ENCODE measurements at places on chromosomes 3 and 15. TPM values are rescaled to one million over a fixed set of nuclear protein-coding genes. Genes with fewer than 3 reads are reported as not detected.

FGD5 gene
- 15.2 TPM for total RNA-seq

SLC24A5 gene
- not detected for total RNA-seq

ANKUB1 gene
- total RNA-seq = not detected

SEMA3B gene
- 19.9 TPM for total RNA-seq

PLA2G4E gene
- not detected for total RNA-seq

RASGRF1 gene
- total RNA-seq = not detected

MINAR1 gene
- total RNA-seq = 0.03 TPM

P4HTM gene
- total RNA-seq = 25.1 TPM

SNTN gene
- total RNA-seq = not detected

CDC25A gene
- 0.83 TPM for total RNA-seq

LRRIQ4 gene
- total RNA-seq = not detected

ZPLD1 gene
- not detected for total RNA-seq

CHRM5 gene
- not detected for total RNA-seq

TGM5 gene
- not detected for total RNA-seq

CD80 gene
- total RNA-seq = not detected

TNFAIP8L3 gene
- 6.5 TPM for total RNA-seq

- DNase-seq = no peak
These were observed 28.7 kb downstream of the TAMM41 start for GRCh38 chr3:11818033-11818432.

GRCh38 chr3:141346007-141346406, 22.3 kb upstream of the ZBTB38 start:
- no peak for DNase-seq

DNA sequence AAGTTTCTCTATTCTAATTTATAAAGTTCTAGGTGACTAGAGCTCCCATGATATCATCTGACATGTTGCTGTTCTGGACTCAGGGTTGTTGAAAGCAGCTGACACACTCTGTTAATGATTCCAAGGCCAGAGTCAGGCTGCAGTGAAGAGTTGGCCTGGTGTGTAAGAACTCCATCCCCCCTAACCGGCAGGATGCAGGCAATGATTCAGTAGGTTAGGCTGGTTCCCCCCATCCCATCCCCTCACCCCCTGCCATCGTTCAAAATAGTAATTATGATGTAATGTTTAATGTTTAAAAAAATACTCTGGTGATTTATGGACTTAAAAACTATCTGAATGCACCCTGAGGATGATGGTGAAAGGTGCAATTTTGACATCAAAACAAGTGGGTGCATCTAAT, 4.6 kb upstream of the TRIM71 start:
- DNase-seq = no peak

DNA sequence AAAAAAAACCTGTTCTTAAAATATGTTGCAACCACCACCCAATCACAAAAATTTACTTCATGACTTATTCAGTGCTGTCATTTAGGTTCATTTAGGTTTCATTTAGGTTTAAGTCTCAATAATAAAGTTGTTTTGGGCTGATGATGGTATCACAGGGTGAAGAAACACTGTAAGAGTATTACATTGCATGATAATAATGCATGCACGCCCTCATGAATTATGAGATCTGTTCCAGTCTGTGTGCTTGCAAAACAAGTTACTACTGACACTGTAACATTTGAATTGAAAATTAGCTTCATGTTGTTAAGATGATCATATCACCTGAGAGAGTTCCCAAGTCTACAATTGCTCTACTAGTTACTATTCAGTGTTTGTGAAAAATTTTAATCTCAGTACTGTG, at the start of gene AADACL2:
AADACL2 (plus strand) TSS at position 315 of the 400 bp plus-strand sequence. CDS start 109 bp downstream, outside the sequence.
- no peak for DNase-seq

DNA sequence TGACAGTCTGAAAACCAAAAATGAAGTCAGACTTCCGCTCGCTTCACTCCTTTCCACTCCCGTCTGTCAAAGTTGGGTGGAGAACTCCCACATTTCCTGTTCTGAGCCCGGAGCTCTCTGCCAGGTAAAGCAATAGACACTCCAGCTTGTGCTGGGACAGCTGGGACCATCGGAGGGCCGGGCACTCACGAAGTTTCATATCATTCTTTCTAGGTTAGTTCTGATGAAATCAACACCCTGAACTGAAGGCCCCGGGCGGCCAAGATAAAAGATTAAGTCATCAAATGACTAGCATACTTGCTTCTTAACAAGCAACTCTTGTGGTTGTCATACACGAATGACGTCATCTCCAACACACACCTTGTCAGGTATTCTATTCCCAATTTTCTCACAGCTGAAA, 42.1 kb downstream of the MAGI1 start:
- DNase-seq = no peak

DNA sequence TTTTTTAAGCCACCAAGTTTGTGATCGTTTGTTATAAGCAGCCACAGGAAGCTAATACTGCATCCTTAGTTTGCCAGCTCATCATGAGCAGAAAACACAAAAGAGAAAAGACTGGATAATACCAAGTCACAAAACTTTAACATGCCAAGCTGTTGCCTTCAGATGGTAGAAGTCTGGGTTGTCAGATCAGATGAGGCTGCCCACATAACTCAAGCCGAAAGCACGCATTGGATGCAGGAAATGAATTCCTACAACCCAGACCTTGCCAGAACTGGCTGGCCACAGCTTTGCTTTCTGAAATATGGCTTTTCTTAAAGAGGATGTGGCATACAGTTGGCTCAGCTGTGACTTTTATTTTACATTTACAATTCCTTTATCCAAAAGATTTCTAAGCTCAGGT, 118.3 kb upstream of the NEO1 start:
- DNase-seq = no peak

- no peak for DNase-seq
These were observed 14.4 kb downstream of the ABHD17C start for GRCh38 chr15:80709542-80709941.

DNA sequence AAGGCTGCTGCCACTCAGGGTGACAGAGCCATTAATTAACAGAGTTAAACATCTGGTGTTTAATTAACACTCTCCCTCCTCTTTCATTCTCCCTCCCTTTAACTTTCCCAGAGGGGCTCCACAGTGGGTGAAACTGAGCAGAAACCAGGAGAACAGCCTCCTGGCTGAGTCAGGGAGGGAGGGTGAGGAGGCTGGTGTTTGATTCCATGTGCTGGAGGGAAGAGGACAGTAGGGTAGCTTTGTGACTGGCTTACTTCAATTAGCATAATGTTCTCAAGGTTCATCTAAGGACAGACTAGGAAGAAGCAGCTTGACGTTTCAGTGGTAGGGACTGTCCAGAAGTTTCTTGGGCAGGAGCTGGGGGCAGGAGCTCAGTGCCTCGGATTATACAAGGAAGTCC, 62.8 kb downstream of the SEMA5B start:
- no peak for DNase-seq

DNA sequence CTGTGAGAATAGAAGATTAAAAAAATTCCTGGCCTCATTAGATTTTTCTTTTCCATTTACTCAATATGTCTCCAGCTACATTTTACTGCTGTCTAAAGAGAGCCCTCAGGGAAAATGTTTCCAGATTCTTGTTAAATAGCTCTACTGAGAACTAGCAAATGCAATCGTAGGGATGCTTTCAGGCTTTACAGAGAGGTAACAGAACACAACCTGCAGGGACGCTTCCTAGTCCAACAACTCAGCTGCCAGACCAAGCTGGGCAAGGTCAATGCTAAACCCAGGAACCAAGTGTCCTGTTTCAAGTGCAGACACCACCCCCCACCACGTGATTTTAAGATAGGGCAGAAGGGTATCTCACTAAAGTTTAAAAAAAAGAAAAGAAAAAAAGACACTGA, 25.2 kb downstream of the ARHGEF3 start:
- DNase-seq = no peak

DNA sequence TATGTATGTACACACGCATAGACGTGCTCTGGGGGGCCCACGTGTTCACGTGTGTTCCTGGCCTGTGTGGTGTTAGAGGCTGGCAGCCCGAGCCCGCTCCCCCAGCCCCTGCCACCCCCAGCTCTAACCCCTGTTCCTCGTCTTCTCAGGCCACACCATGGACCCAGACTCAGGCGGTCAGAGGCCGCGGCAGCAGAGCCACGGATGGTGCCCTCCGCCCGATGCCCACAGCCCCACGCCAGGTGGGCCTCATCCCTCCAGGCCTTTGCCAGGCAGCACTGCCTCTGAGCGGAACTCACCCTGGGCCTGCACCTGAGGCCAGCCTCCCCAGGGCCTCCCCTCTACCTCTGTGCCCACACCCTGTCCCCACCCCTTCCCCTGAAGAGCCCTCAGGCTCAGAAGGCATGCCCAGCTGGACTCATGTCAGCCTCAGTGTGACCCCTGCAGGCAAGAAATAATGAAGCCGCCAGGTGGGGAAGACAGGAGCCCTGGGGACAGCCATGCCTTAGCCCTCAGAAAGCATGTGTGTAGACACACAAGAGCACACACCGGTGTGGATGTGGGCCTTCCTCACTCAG, 16.4 kb upstream of the GNAT1 start:
- no peak for DNase-seq

DNA sequence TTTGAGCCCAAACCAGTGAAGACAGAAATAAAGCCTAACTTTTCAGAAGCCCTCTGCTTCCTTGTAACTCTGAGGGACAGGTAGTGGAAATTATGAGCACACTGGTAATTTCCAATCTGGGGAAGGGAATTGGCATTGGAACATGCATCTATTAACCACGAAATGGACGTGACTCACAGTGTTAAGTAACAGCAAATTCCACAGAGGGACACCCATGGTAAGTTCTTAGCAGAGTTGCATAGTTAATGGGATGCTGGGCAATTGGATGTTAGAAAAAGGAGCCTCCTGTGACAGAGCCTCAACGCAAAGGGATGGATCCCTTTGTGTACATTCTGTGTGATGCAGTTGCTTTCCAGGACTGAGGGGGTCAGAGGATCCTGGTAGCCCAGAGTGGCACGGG, 168.6 kb downstream of the SEMA6D start:
- no peak for DNase-seq

DNA sequence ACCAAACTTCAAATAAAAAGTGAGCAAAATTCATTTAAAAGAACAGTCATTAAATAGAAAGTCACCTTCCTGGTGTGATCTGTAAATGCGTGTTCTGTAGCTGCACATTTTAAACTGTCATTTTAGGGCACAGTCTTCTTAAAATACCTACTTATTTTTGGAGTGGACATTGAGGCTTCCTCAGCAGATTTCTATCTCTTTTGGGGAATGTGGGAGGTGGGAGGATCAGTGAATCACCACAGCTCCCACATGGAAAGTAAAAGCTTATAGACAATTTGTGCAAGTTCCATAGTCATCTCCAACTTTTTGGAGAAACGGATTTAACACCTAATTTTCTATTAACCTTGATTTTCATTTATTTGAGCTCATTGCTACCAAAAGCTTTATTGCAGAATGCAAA, 21.0 kb upstream of the MOBP start:
- DNase-seq = no peak

GRCh38 chr3:127455541-127456450, 134.7 kb downstream of the TPRA1 start:
- peak; percentile 80 for DNase-seq

GRCh38 chr3:48708481-48708889, 8.5 kb downstream of the IP6K2 start:
- DNase-seq = no peak

DNA sequence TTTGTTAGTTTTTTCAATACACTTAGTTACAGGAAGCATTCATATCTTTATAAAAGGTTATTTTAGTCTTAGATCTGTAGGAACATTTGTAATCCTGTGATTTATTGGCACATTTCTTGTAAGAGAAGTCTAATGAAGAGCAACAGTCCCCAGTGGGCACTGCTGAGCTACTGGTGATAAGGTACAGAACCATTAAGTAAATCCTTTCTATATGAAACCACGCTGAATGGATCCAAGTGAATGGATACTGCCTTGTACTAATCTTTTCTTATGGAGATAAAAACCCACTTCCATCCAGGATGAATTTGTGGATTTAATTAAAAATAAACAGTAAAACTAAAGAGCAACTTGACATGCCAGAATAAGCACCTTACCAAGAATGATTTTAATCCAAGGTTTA, 64.0 kb downstream of the SHQ1 start:
- no peak for DNase-seq

DNA sequence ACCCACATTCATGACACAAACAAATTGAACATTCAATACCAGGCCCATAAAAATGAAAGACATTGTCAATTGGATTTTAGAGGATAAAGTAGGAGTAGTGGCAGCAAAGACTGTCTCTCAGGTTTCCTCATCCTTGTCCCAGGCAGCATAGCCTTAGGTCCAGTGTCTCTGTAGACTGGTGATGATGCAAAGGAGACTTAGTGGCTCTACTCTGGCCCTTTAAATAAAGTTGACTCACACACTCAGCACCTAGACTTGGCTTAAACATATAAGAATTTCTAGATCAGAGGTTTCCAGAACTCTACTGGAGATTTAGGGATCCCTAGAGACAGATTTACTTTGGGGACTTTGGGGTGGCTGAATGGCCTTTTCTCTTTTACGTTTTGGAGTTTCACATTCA, 166.6 kb downstream of the NR1D2 start:
- no peak for DNase-seq

GRCh38 chr3:25831578-25831977, 41.7 kb downstream of the OXSM start:
- no peak for DNase-seq

DNA sequence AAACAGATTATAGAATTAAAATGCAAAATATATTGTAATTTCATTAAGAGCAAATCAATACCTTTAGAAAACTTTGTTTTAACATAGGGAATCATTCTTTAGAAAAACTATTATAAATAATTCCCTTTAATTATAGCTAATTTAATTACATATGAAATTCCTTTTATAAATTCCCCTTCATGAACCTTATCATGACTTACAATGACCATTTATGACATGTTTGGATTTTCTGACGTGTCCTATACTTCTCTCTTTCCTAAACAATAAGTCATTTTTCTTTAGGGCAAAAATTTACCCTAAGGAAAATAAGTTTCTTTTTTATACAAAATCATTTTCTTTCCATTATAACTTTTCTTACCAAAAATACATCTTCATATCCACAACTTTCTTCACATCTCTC, 37.8 kb downstream of the PRR20G start:
- DNase-seq = no peak

DNA sequence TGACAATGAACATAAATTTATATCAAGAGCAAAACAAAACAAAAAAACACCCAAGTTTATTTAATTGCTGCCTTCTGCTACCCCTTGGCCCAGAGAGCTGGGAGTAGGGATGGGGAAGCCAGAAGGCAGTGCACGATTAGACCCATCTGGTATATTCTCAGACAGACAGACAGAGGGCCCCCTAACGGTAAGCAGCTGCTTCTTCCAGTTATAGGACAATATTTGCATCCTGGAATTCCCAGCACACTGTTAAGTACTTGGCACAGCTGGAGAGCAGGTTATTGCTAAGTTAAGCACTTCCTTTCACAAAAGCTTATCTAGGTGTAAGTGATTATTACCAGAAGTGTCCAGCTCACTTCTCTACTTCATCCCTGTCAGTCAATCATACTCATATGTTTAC, 39.3 kb downstream of the C2CD4B start:
- no peak for DNase-seq

GRCh38 chr15:78408961-78409360, 29.1 kb upstream of the IREB2 start:
- no peak for DNase-seq

DNA sequence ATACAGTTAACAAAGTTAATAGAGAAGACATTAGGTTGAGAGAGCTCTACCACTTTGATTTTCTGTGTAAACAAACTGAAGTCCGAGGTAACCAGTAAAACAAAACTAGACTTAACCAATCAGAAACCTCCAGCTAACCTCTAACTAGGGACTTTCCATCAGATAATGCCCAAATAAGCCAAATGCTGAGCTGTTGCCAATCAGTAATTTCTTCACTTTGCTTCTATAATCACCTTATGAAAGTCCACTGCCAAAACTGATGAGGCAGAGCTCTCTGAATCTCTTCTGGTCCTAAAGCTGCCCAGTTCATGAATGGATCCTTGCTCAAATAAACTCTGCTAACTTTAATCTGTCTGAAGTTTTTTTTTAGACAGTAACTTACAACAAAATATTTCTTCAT, 448.0 kb upstream of the NECTIN3 start:
- DNase-seq = no peak
